CD4-positive, alpha-beta T cell treated with Interleukin-17A for 4 hours (primary cell): ENCODE measurements at places on chromosomes 2 and 18.

DNA sequence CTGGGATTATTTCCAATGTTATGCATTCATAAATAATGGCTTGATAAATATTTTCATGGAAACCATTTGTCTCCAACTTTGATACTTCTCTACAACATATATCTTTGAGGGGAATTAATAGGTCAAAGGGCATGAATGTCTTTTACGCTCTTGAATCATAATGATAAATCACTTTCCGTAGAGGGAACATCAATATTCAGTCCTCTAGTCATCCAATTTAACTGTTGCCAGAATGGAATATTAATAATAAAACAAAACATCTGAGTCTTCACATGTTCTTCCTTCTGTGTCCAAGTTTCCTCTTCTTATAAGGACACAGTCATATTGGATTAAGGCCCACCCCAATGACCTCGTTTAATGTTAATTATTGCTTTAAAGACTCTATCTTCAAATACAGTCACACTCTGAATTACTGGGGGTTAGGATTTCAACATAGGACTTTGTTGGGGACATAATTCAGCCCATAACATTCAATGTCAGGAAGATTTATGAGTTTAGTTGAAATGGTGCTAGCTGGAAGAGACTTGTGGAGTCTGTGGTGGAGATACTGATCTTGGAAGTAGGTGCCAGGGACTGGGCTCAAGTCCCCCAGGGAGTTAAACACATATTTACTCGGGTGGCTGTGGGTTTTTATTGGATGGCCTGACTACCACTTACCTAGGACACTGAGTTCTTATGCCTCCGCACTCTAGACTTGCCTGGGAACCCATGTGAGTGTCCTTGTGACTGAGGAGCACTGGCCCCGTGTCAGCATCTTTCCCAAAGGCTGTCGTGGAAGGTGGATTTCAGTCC, 85.0 kb upstream of the SEC11C start:
- DNase-seq, result no peak

- DNase-seq, result no peak
Measured at GRCh38 chr18:5639131-5639530, 95.3 kb upstream of the EPB41L3 start.

GRCh38 chr2:105455488-105456003, 56.7 kb upstream of the FHL2 start:
- DNase-seq, result no peak

- DNase-seq, result peak; percentile 20
Measured at GRCh38 chr2:224638301-224638823, 53.2 kb upstream of the CUL3 start.

DNA sequence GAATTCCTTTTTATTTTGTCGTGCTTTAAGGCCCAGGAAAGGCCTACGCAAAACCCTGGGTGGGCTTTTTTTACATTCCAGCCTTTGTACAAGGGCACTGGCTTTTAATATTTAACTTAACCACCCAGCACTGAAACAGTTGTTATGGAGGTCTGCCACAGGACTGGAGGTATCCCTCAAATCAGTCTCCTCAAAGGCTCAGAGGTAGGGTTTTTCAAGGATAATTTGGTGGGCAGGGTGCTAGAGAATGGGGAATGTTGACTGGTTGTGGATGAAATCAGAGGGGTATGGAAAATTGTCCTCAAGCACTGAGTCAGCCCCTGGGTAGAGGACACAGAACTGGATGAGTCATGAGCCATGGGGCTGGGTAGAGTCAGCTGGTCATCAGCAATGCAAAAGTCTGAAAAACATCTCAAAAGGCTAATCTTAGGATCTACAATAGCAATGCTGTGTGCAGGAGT, 443.1 kb downstream of the THSD7B start:
- DNase-seq, result no peak

GRCh38 chr2:105379741-105380186, 19.1 kb downstream of the FHL2 start:
- no peak for DNase-seq

DNA sequence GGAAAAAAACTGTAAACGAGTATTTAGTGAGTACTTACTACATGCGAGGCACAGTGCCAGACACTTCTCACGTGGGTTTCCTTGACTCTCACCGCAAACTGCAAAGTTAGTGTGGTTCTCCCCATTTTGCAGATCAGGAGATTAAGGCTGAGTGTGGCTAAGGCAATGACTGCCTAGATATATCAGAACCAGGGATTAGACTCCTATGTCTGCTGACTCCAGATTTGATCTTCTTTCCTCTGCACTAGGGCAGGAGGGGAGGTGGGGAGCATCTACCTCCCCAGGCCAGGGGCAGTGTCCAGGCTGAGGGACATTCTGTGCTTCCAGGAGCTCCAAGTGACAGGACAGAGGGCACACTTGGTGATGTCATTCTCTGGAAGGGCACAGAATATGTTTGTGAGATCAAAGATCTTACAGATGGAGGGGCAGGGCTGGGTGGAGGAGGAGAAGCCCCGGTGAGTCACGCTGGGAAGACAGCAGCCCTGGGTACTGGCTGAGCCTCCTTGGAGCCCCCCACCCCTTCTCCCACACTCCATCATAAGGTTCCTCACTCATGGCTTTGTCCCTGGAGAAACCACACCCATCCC, 92.4 kb downstream of the RHOB start:
- no peak for DNase-seq

DNA sequence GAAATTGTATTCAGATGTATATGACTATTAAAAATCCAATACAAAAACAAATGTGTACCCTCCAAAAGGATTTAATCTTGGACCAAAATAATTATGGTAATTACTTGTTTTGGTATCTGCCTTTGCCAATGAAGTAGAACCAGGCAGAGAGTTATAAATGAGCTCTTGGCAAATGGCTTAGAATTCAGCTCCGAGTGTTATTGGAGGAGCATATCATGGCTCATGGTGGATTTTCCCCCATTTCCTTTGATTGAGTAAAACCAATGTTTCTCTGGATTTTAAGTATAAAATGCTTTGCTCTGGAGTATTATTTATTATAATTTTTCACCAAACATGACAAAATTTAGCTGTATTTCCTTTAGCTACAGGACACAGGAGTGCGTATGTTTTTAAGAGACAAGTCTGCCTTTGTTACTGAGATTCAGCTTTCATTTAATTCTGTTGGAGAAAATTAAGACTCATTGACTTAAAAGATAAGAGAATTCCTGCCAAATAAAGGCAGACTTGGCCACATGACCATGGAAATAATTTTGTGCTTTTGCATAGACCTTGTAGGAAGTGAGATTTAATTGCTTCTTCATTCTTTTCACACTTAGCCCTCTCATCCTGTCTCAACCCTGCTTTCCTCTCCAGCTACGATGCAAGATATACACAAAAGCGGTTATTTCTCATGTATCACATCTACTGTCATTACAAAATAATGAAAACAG, 281.0 kb upstream of the SOX11 start:
- DNase-seq, result no peak

DNA sequence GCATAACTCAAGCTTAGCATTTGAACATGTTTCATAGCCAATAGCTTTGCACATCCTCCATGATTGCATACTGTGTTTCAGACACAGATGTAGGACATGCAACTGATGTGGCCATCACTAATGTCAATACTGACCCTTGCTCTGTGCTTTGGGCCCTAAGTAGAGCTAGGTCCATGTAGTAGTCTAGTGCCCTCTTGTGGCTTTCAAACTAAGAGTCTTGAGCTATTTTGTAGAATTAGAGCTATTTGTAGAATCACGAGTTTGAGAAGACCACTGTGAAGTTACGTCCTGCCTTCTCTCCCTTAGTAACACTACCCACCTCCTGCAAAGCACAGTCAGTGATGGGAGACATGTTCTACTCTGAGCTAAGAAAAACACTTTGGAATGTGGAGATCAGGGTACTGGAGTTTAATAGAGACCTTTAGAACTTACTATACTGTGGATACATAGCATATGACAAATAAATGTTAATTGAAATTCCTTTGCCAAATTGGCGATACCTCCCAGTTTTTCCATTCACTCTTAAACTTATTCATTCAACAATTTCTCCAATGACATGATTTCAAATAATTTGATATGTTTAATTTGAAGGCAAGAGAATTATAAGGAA, 306.5 kb upstream of the TNP1 start:
- DNase-seq, result no peak
